ENCODE measurements at places on chromosomes 11 and 22.
A peak's percentile ranks its signal among the peaks of the same experiment; 100 is the strongest.

DNA sequence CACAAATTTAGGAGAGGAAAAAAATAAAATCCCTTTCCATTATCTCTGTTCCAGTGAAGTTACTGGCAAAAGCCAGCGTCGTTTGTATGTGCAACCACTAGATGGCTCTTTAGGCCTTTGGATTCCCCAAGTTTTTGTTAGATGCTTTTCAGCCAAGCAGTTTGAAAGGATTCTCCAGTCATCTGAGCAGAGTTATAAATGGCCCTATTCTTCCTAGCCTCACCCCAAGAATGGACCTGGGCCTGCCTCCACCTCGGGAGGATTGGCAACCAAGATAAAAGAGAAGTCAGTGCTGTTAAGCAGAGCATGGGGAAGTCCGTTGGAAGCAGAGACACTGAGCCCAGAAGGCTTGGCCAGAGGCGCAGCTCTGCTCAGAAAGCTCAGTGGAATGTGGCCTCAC lies 15.4 kb downstream of the FAM181B start:
- DNase-seq, result no peak

DNA sequence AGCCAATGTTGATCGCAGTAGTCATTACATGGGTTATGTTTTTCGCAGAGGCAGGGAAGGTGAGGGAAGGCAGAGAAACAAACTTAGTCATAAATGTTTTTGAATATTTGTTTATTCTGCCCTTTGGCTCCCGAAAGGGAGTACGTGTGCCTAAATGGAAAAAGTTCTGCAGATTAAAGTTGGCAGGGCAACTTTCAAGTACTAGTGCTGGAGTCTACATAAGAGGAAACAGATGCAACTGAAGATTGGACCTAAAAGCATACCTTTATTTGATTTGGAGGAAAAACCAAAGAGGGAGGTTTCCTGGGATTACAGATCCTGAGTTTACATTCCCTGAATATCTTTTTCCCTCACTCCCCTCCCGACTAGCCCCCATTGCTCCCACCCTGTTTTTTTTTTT lies 5.7 kb downstream of the HSD17B12 start:
- DNase-seq, result no peak

DNA sequence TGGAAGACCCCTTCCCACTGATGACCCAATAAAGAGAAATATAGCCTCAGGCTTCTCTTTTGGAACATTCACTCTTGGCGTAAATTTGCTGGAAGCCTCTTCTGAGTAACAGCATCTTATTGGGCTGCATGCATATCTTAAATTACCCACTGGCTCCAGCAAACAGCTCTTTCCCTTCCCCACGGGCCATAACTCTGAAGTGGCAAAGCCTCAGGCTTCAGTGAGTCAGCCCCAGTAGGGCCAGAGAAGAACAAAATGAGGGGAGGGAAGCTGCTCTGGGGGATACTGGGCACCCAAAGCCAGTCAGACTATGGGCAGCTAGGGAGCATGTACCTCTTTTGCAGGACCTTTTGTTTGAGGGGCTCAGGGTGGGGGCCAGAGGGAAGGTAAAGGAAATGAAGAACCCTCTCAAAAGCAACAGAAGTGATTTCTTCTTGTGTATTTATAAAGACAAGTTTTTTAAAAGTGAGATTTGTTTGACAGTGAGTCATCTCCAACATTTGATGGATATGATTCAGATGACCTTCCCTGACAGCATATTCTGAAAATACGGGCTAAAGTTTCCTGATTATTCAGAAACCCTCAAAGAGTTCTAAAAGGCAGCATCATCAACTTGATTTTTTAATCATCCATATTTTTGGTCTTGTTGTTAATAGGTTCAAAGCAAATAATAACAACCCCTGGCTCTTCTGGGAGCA lies 203.4 kb downstream of the KIF18A start:
- no peak for DNase-seq

DNA sequence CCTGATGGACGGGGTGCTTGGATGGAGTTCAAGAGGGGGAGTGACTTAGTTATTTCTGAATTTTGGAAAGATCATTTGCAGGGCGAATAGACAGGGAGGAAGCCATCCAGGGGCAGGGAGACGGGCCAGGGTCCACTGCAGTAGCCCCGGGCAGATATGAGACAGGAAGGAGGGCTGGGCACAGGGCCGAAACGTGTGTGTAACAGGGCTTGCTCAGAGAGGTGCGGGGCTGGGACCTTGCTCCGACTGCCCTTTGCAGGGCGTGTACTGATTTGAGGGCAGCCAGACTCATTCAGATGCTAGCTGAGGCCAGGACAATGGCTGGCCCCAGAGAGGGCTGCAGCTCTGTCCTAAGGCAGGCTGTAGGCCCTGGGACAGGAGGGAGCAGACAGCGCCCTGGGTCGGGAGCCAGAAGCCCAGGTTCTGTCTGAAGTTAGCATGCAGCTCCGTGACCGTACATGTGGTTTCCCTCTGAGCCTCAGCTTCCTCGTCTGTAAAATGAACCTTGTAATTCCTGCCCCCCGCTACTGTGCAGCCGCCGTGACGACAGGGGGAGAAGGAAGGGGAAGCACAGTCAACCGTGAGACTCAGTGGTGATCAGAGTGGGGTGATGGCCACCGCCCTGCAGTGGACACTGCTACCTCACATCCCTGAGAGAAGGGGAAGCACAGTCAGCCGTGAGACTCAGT lies 103.4 kb downstream of the PHF21B start:
- peak; percentile 27 for DNase-seq

- no peak for DNase-seq
Measured at GRCh38 chr11:66918741-66919140, 39.4 kb downstream of the PC start.

- no peak for DNase-seq
Measured at GRCh38 chr11:9651481-9651880, 12.4 kb upstream of the SWAP70 start.
